Activated T-helper 2 cell treated with anti-CD3 and anti-CD28 coated beads, Interferon-gamma antibody, Interleukin-2, Interleukin-4, amounts not matched to agents 10 μg/mL and 5 μg/mL and 100 μg/mL, durations not matched to agents 14 hours and 24 hours and 36 hours (primary cell): ENCODE measurements at places on chromosomes 3 and 15.

GRCh38 chr3:179826247-179826637 lies 173.4 kb downstream of the USP13 start:
- DNase-seq, result no peak

GRCh38 chr15:64090527-64090926 lies 3.1 kb downstream of the CIAO2A start:
- no peak for DNase-seq

DNA sequence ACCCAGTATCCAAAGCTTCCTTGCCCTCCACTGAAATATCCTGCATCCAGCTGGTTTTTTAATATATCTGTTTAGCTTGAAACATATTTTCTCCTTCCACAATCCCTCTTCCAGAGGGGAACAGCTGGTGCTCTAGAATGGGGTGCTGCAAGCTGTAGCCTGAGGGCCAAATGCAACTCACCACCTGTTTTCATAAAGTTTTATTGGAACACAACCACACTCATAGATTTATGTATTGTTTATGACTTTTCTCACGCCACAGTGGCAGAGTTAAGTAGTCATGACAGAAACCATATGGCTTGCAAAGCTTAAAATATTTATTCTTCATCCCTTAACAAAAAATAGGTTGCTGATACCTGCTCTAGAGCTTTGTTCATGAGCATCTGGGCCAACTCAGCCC lies 298.7 kb downstream of the CLSTN2 start:
- DNase-seq, result no peak

- DNase-seq, result no peak
These were observed 405.9 kb downstream of the NR2F2 start for GRCh38 chr15:96736384-96736783.

GRCh38 chr15:84887938-84888337 lies 3.5 kb downstream of the SLC28A1 start:
- no peak for DNase-seq
